ENCODE measurements at places on chromosomes 16 and 17. TPM values are rescaled to one million over a fixed set of nuclear protein-coding genes. Genes with fewer than 3 reads are reported as not detected.

KRTAP4-5 gene
- total RNA-seq = not detected

- no peak for DNase-seq
Observed at GRCh38 chr17:41849251-41849990, 11.8 kb downstream of the KLHL10 start.

SMIM5 gene
- 16.8 TPM for total RNA-seq

DNA sequence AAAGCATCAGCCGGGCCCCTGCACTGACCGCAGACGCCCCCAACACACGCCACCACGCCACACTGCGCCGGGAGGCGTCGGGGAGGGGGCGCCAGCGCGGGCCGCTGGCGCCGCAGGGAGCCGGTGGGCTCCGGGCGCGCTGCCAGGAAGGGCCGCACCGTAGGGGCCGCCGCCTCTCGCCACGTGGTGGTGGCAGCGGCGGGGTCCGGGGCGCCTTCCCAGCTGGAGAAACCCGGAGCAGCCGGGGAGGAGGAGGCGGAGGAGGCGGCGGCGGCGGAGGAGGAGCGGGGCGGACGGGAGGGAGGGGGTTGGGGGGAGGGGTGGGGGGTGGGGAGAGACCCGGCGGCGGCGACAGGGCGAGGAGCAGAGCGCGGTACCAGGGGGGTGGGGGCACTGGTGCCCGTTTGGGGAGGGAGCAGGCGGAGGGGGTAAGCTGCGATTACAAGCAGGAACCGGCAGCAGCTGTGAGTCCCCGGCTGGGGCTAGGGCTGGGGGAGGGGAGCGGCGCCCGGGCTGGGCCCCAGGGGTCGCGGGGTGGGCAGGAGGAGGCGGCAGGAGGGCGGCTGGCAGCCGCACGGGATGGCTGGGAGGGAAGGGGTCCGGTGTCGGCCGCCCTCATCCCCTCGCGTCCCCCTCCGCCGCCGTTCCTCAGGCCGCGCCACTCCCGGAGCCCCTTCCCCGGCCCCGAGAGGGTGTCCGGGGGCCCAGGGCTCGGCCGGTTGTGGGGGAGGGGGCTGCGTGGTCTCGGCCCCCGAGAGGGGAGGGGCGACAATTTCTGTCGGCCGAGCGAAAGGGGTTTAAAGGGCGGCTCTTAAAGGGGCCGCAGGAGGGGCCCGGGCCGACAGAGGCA lies at the start of gene TBKBP1:
Gene TBKBP1 (plus strand): TSS at position 431 of the 850 bp plus-strand sequence. CDS start 1,952 bp downstream, outside the sequence.
- DNase-seq = no peak

ZNF423 gene
- 0.83 TPM for total RNA-seq

DNA sequence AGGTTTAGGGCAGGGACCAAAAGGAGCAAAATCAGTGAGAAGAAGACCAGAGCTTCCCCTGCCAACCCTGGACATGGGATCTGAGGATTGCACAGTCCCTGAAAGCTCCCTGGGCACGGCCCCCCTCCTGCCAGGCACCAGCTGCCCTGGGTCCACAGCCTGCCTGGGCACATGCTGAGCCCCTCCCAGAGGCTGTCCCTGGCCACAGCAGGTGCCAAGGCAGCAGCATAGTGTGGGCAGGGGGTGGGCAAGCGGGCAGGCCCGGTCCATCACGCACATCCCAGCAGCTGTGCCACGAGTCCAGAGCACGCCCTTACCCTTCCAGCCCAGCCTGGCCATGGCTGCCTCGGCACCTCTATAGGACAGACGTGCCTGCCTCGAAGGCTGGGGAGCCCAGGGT lies 12.7 kb downstream of the SCN4A start:
- no peak for DNase-seq

DNA sequence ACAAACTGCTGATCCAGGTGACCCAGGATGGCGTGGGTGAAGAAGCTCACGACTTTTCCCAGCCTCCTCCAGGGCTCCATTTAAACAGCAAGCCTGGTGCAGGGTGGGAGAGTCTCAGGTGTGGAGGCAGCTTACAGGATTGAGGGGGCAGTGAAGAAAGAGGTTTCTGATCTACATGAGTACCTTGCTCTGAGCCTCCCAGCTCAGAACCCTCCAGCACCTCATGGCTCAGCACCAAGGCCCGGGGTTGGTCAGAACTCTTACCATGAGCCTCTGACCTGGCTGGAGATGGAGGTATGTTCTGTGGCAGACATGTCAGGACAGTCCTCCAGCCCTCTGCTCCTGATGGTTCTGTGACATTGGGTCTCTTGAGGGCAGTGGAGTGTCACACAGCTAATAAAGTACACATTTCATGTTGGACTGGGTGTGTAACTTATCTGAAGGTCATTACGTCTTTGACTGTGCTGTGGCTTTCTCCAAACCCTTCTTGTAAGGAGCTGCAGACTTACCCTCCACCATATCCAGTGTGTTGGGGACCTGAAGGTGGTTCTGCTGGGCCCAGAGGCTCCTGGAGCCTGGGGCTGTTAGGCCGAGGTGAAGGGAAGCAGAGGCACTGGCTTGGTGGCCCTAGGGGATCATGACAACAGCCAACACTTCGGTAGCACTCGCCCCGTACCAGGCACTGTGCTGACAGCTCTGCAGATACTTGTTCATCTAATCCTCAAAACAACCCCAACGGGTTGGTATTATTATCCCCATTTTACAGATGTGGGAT lies 3.8 kb upstream of the DCAF7 start:
- DNase-seq = no peak

DNA sequence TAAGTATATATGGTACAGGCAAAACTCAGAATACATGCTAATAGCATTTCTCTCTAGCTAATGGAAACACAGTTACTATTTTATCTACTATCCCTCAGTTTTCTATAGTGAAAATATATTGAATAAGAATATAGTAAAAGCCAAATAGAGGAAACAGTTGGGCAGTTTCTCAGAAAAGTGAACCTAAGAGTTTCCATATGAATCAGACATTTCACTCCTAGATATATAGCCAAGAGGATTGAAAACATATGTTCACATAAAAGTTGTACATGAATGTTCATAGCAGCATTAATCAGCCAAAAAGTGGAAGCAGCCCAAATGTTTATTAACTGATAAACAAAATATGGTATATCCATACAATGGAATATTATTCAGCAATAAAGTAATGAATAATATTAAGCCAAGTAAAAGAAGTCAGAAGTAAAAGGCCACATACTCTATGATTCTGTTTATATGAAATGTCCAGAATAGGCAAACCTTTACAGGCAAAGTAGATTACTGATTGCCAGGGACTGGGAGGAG lies 134.6 kb downstream of the CYB561 start:
- DNase-seq = no peak

DNA sequence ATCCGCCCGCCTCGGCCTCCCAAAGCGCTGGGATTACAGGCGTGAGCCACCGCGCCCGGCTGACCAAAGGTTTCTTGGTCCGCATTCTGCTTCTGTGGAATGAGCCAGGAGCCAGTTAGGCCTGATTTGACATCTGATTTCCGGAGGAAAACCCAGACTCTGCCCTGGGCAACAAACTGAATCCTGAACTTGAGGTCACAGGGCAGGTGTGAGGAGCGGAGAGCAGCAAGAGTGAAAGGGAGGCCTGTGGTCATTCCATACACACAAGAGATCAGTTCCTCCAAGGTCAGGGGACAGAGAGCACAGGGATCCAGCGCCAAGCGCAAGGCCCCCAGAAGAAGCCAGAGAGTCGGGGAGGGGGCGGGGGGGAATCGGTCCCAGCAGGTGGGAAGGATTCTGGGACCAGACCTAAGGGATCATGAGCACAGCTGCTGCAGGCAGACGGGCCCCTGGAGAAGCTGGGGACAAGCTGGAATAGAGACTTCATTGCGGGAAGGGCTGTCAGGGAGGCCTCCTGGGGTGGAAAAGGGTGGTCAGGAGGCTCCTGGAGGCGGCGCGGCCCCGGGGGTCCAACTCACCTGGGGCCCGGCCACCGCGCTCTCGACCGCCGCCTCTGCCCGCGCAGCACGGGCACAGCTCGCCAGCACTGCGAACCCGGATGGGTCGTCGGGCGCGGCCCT lies 436 bp downstream of the SHPK start:
- no peak for DNase-seq

DNA sequence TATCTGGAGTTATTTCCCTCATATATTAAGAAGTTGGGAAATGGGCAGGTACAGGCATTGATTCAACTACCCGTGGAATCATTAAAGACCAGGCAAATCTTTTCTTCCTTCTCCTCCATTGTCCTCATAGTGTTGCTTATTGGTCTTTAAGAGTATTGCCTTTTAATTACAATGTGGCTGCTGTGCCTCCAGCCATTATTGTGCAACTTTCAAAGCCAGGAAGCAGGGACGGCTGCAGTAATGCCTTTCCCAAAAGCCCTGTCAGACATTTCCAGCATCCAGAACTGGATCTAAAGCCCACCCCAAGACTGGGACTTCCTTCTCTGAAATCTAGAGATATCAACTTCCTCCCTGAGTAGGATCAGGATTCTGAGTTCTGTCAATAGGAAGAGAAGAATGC lies 42.3 kb upstream of the MED9 start:
- DNase-seq = no peak

TCAP gene
- total RNA-seq = 0.57 TPM
